ENCODE measurements at places on chromosomes 2 and 18.
A peak's percentile ranks its signal among the peaks of the same experiment; 100 is the strongest.

DNA sequence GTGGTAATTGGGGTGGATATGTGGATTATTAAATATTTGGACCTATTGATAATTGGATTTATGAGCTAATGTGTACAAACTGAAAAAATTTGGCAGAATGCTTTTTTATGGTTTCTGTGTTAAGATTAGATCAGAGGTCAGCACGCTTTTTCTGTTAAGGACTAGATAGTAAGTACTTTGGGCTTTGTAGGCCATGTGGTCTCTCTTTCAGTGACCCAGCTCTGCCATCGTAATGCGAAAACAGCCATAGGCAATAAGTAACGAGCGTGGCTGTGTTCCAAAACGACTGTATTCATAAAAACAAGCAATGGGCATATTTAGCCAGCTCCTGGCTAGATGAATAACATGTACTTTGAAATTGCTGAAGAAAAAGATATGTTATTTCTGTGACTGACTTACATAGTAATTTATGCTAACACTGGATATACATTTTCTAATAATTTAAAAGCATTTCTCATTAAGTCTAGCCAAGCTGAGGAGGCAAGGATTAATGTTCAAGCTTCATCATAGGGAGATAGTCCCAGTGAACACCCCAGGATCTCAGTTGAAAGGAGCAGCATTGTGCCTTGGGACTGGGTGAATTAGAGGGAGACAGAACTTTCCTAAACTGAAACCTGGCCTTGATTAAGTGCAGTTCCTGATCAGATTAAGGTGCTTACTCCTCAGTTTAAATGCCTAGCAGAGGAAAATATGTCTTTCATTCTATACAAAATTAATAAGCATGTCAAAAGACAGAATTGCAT is 20.0 kb downstream of the CCDC138 start:
- DNase-seq: no peak

GRCh38 chr18:61833387-61833786 is 59.4 kb downstream of the RNF152 start:
- DNase-seq: peak; percentile 2

DNA sequence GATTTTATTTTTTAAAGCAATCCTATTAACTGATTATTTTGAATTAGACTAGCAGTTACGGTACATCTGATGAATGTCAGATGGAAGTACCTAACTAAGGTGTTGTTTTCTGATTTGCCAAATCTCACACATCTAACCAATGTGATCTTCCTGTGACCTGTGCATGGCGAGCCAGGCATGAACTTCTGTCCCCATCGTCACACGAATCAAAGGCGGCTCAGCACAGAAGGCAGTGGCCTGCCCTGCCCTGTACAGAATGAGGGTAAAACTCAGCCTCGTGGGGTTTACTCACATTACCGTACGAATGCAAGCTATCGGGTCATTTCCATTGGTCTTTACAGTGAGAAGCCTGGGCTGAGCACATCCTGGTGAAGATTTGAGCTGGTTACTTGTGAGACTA is 87.3 kb downstream of the WDSUB1 start:
- no peak for DNase-seq

DNA sequence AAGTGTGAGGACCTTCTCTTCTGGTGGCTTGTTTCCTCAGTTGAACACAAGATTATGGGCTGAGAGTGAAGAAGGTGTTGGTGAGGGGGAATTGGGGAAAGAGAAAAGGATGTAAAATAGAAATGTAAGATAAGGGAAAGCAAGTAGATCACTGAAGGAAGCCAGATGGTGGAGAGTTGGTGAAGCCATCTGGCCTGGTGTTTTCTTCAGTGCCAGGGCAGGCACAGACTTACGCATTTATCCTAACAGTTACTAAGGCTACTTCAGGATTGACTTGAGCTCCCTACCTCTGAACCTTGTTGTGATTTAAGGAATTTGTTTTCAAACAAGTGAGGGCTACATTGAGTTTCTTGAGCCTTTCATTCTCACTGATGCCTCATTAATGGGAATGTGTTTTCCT is 113.8 kb downstream of the GALNT1 start:
- DNase-seq: no peak

DNA sequence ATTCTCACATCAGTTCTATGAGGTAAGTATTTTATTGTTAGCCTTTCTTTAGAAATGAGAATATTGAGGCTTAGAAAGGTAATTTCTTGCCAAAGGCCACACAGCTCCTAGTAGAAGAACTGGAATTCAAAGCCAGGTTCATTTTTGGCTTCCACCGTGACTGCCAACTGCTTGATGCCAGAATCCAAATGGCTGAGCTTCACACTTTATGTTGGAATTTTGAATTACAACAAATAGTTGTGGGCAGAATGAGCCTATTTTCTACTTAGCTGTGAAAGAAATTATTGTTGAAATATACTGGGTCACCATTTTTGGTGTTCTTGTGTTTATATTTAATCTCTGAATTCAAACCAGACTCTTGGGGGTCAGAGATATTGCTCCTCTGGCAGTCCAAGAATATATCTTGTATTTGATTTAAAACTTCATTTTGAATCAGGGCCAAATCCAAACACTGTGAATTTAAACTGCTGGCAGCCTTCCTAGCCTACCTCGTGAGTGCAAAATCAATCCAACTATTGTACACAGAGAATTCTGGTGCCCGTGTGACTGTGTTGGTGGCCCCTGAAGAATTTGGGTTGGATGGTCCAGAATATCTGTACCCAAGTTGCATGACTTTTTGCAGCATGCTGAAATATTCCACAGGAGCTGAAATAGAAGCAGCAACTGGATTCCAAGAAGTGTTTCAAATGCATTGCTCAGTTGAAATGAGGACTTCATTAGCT is 35.6 kb upstream of the LPIN1 start:
- DNase-seq: no peak

- no peak for DNase-seq
Observed at GRCh38 chr2:110101901-110102803, 13.5 kb downstream of the MALL start.

DNA sequence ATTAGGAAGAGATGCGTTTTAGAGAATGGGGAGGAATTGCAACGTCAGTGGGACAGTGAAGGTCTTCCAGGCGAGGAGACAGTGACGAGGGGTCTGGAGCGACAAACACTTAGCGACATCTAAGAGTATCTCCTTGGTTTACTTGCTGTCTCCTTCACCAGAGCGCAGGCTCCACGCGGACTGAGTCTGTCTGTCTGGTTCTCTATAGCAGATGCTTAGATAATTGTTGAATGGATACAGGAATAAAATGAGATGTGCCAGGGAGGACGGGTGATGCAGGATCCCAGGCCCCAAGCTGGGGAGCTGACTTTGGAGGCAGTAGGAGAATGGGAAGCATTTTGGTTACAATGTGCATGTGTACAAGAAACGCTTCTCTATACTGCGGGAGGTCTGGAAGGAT is 56.9 kb upstream of the SMAD7 start:
- DNase-seq: no peak

DNA sequence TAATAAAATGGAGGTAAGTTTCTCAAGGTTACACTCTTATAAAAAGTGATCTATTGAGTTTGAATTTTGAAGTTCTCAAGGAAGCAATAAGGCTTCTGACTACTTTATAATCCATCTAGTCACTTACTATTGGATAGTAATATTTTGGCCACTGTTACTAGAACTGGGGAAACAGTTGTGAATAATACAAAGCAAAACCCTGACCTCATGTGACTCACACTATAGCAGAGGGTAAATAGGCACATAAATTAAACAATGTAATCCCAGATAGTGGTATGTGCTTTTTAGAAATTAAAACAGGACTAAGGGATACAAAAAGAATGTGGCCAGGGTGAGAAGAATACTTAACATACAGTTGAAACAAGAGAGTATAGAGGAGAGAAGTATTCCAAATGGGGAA is 78.6 kb downstream of the CALCRL start:
- DNase-seq: no peak

GRCh38 chr2:240876035-240876474 is 7.4 kb downstream of the AGXT start:
- no peak for DNase-seq

GRCh38 chr2:144834363-144834762 is 314.4 kb upstream of the ZEB2 start:
- no peak for DNase-seq

GRCh38 chr2:69089266-69089665 is 76.3 kb downstream of the ANTXR1 start:
- no peak for DNase-seq

DNA sequence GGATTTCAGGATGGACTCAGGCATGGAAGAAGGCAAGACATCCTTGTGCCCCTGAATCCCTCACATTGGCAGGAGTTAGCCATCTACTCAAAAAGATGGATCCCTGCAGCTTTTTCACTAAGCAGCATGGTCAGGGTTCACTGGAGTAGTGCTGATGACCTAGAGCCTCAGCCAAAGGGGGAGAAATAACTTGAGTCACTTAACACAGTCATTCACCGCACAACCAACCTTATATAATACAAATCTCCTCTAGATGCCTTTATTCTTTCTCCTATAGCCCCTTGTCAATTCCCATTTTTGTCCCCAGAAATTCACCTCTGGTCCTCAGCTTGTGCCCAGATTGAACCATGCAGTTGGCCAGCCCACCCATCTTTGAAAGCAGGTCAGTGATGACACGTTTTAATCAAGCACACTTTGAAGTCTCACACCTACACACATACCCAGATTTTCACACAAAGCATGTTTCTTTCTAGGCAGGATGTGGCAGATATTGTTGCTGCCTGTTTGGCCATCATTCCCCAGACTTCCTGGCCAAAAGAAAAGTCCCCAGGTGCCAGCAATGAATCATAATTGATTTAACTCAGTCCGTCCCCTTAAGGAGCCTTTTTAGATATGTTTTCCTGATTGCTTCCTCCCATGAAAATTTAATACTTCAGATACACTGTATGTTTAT is 84.2 kb downstream of the LBH start:
- peak; percentile 54 for DNase-seq

GRCh38 chr2:15154297-15154696 is 406.8 kb downstream of the NBAS start:
- no peak for DNase-seq

DNA sequence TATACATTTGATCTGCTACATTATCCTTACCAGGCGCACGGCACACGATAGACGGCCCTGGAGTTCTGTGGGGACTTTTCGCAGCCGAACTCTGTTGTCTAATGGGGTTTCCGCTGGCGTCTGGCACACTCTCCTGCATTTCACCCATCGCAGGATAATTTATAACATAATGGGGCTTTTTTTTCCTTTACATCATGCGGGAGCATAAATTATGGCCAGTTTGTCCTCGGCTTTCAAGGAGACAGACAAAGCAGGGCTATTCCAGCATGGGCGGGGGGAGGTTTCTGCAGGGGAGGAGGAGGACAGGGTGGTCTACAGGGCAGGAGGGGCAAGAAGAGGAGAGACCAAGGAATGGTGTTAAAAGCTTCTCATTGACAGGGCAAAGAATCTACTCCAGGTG is 279.8 kb downstream of the CELF4 start:
- DNase-seq: no peak

- DNase-seq: no peak
Observed at GRCh38 chr2:173109253-173110188, 33.9 kb downstream of the MAP3K20 start.

- no peak for DNase-seq
Observed at GRCh38 chr2:239327536-239328350, 73.1 kb downstream of the HDAC4 start.

DNA sequence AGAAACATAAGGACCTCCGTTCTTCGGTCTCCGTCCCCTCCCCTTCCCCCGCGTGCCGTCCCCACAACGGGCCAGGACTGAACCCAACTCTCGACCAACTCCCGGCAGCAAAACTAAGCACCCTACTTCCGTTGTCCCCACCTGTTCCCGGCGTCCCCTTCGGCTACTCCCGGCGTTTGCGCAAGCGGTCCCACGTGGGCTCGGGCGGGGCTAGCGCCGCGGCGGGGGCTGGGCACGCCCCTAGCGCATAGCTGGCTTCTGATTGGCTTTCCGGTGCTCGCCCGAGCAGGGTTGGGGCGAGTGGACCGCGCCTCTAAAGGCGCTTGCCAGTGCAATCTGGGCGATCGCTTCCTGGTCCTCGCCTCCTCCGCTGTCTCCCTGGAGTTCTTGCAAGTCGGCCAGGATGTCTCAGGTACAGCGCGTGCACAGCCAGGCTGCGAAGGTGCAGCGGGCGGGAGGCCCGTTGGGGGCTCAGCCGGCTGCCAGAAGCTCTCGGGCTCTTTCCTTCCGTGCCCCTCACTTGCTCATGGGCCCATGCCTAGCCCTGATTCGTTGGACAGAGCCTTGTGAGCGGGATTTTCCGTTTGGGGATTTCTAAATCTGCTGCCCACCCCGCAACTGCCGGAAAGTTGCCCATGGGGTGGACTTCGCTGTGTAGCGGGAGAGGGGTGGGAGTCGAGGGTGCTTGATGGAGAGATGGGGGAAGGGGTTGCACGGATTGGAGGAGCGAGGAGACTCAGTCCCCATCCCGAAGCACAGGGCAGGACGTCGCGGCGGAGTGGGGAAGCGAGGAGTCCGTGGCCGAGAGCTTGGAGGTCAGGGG is at the start of the genes C2orf76 and DBI:
Gene C2orf76 (minus strand): TSS at position 186 of the 823 bp plus-strand sequence. CDS start 26,875 bp downstream, outside the sequence.
Gene DBI (plus strand): TSS at position 329 of the 823 bp plus-strand sequence. CDS start 75 bp downstream, at position 404.
- peak; percentile 97 for DNase-seq

- no peak for DNase-seq
Observed at GRCh38 chr2:165002638-165003037, 47.3 kb upstream of the SLC38A11 start.

- DNase-seq: no peak
Observed at GRCh38 chr2:3504741-3505140, 14.6 kb downstream of the ADI1 start.

DNA sequence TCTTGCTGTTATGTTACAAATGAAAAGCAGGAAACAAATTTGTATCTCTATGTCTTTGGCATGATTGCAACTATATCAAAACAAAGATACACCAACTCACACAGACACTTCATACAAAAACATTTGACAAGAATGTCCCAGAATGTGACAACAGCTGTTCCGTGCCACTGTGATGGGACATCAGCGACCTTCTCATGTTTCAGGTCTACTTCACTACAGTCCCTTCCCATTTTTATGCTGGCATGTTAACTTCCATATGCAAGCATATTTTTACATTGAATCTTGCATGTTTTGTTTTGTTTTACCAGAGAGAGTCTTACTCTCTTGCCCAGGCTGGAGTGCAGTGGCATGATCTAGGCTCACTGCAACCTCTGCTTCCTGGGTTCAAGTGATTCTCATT is 71.2 kb downstream of the STK25 start:
- no peak for DNase-seq

- peak; percentile 87 for DNase-seq
Observed at GRCh38 chr2:102355526-102356380, at the start of gene IL18R1. Gene IL18R1, plus strand, starts transcription at chr2:102355796. Its CDS starts 6,865 bp downstream, at chr2:102362661.

- peak; percentile 3 for DNase-seq
Observed at GRCh38 chr18:74282755-74283554, 8.8 kb downstream of the CYB5A start.
